ENCODE measurements at places on chromosomes 4 and X.

- DNase-seq, result no peak
These were observed 342.6 kb downstream of the GPM6A start for GRCh38 chr4:175469514-175469913.

GRCh38 chr4:37562592-37562991 lies 123.6 kb downstream of the RELL1 start:
- no peak for DNase-seq

DNA sequence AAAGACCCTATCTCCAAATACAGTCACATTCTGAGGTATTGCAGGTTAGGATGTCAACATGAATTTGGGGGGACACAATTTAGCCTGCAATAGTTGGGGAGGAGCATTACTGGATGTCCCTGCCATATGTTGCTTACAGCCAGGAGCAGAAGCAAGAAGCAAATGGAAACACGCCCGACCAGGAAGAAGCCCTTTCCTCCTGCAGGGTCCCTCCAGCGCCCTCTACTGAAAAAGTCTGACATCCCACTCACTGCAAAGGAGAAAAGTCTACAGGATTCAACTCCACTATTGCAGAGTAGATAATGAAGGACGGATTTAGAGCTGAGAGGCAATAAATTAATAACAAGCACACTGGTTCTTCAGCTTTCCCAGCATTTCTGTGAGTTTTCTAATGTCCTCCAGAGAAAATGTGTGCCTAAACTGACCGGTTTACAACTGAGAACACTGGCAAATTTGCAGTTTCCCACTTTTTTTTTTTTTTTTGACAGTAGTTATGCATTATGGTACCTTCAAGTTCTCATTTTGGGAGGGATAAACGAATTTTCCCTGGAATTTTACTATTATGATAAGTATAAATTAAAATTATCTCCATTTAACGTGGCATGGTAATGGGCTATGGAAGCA lies 31.7 kb downstream of the COQ2 start:
- DNase-seq, result peak; percentile 61

DNA sequence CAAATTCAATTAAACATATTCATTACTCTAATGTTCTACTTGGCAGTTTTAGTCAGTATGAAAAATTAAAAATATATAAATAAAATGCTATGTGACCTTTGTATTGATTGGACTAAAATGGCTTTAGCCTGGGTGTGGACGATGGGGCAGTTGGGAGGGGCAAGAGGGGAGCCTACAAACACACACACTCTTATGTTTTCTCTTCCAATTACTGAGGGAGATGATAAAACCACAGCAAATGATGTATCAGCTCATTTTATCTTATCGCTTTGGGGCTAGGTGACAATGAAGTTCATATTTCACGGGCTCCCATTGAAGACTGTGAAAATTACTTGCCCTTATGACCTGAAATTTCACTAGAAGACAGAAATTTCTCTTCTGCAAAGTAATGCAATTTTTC lies 84.3 kb upstream of the MAB21L2 start:
- no peak for DNase-seq

DNA sequence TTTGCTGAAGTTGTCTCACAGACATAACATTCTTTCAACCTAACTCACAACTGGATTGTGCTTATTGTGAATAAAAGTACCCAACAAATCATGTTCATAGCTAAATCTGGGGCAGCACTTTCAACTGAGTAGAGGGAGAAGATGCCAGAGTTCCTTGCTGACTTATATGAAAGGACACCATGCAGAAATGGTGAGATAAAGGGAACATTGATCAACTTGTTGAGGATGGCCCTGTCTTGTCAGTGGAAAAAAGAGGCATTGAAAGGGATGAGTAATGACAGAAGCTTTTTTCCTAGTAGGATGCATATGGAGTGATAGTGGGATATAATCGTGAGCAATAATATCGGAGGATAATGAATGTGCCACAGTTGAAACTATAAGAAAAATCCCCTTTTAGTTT lies 221.7 kb downstream of the ARHGAP24 start:
- DNase-seq, result no peak

GRCh38 chr4:147799986-147800555 lies 68.2 kb downstream of the ARHGAP10 start:
- peak; percentile 39 for DNase-seq

- DNase-seq, result peak; percentile 4
These were observed 745 bp downstream of the TRIM2 start for GRCh38 chr4:153204728-153205648.

- no peak for DNase-seq
These were observed 6.5 kb downstream of the FATE1 start for GRCh38 chrX:151722241-151722846.

- no peak for DNase-seq
These were observed 106.1 kb downstream of the UCHL1 start for GRCh38 chr4:41362621-41363383.

DNA sequence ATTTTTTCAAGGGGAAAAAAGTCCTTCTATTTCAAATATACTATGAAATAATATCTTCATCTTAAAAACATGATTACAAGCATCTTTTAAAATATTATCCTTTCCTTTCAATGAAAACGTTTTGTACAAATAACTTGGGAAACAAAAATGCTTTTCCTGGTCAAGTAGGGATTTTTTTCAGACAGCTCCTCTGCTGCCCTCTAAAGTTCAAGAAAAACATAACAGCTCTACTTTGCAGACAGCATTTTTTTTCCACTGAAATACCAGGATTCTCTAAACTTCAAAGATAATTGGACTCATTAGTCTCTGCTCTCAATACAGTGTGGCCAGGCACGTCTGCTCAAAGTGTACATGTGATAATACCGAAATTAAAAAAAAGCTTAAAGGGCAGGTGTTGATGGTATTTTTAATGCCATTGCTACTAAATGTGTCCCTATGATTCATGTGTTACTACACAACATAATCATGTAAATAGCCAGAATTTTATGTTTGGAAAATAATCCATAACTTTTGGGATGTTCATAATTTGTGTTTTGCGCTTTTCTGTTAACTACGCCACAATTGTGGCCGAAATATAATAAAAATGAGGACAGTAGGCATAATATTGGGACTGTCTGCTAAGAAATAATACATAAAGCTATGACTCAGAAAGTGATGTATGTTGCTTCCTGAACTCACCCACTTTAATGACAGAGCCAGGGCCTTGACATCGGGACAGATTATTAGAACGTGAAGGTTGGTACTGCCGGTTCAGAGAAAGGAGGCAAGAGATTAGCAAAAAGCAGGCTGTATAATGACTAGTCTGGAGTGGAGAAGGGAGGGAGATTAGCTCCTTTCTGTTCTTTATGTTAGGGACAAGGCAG lies 478.9 kb downstream of the KCNIP4 start:
- no peak for DNase-seq

GRCh38 chr4:23720556-23720955 lies 169.3 kb downstream of the PPARGC1A start:
- DNase-seq, result no peak

- no peak for DNase-seq
These were observed 106.4 kb downstream of the DHX15 start for GRCh38 chr4:24477919-24478318.

- peak; percentile 54 for DNase-seq
These were observed 37.8 kb upstream of the SLC9A7 start for GRCh38 chrX:46796574-46797191.

- DNase-seq, result no peak
These were observed 61.8 kb downstream of the ELF2 start for GRCh38 chr4:139115226-139115625.

DNA sequence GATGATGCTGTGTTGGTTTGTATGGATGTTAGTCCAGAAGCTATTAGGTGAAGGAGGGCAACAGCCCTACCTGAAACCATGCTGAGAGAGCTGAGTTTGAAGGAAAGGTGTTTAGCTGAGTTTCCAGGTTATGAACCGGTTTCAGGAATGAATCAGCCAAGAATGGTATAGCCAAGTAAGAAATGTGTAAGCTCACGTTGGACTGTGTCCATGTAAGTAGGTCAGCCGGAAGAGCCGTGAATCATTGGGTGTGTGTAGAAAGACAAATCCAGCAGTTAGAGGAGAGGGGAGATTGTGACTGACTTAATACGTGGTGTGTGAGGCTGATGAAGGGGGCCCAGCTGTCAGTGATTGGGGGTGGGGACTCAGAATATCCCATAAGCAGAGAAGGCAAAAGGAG lies 77.2 kb upstream of the SPIN4 start:
- no peak for DNase-seq

GRCh38 chr4:101187841-101188240 lies 159.5 kb downstream of the PPP3CA start:
- DNase-seq, result no peak

GRCh38 chr4:3522326-3522640 lies 9.9 kb downstream of the LRPAP1 start:
- no peak for DNase-seq

DNA sequence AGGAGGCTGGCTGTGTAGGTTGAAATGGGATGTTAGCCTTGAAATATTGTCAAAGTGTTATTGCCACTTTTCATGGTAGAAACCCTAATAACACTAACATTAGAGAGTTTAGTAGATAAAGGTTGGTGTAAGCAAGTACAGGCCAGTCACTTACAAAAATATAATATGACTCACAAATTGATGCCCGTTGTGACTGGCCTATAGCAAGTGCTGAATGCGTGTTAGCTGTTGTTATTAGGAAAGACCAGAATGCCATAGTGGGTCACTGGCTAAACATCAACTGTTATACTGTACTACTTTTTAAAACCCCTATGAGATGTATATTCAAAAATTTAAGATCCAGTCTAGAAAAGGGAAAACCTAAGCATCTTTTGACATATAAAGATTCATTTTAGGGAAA lies 20.4 kb upstream of the GDPD2 start:
- no peak for DNase-seq

DNA sequence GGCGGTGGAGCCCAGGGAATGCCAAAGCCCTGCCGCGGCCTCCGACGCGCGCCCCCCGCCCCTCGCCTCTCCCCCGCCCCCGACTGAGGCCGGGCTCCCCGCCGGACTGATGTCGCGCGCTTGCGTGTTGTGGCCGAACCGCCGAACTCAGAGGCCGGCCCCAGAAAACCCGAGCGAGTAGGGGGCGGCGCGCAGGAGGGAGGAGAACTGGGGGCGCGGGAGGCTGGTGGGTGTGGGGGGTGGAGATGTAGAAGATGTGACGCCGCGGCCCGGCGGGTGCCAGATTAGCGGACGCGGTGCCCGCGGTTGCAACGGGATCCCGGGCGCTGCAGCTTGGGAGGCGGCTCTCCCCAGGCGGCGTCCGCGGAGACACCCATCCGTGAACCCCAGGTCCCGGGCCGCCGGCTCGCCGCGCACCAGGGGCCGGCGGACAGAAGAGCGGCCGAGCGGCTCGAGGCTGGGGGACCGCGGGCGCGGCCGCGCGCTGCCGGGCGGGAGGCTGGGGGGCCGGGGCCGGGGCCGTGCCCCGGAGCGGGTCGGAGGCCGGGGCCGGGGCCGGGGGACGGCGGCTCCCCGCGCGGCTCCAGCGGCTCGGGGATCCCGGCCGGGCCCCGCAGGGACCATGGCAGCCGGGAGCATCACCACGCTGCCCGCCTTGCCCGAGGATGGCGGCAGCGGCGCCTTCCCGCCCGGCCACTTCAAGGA lies at the start of gene FGF2:
Gene FGF2 (plus strand): TSS at position 279 of the 705 bp plus-strand sequence. CDS start 344 bp downstream, at position 623.
- DNase-seq, result peak; percentile 2

GRCh38 chrX:134459683-134460004 lies 321 bp upstream of the HPRT1 start:
- DNase-seq, result no peak

GRCh38 chrX:9495496-9495895 lies 30.6 kb downstream of the TBL1X start:
- no peak for DNase-seq

GRCh38 chrX:29083823-29084222 lies 496.6 kb downstream of the IL1RAPL1 start:
- DNase-seq, result no peak

- DNase-seq, result no peak
These were observed 31.6 kb upstream of the RP2 start for GRCh38 chrX:46805270-46805669.

- DNase-seq, result no peak
These were observed 163.3 kb upstream of the MAMLD1 start for GRCh38 chrX:150199803-150200202.

- DNase-seq, result no peak
These were observed 796.8 kb downstream of the ADGRL3 start for GRCh38 chr4:61996943-61997342.

GRCh38 chrX:119398587-119398973 lies 556 bp upstream of the SLC25A43 start:
- DNase-seq, result no peak

- DNase-seq, result no peak
These were observed 428.9 kb upstream of the GNPDA2 start for GRCh38 chr4:45155081-45155777.

GRCh38 chrX:41933546-41933945 lies 10.2 kb upstream of the CASK start:
- no peak for DNase-seq

Measured in activated T-cell treated with anti-CD3 and anti-CD28 coated beads for 24 hours (primary cell).